ENCODE measurements at places on chromosomes 11 and 22.

DNA sequence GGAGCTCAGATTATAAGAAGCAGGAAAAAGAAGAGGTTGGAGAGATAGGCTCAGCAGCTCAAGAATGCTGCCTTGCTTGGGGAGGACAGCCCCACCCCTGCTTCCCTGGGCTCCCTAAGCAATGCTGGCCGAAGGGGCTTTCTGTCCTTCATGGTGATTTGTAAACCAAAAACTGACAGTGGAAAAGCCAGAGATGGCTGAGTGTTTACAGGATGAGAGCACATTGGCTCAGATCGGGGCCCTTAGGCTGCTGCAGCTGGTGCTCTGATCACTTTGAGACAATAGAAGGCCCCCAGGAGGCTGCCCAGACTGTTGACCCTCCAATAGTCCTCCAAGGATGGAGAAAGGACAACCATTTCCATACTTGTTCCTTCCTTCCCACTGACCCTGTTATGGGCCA is 28.8 kb upstream of the AMOTL1 start:
- no peak for DNase-seq

DNA sequence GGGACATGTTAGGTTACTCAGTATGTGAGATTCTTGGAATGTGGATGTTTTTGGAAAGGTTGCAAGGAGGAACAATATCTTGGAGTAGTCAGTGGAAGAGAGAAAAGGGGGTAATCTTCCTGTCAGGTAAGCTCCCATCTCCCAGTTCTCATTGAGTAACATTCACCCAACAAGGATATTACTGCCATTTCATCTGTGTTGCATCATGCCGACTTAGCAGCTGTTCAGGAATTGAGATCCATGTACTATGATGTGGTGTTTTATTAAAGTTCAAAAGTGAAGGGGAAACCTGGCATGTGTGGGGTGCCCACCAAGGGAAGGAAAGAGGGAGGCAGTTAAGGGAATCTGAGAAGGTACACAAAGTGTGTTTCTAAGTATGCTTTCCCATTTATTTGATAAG is 58.4 kb upstream of the RASSF10 start:
- no peak for DNase-seq

DNA sequence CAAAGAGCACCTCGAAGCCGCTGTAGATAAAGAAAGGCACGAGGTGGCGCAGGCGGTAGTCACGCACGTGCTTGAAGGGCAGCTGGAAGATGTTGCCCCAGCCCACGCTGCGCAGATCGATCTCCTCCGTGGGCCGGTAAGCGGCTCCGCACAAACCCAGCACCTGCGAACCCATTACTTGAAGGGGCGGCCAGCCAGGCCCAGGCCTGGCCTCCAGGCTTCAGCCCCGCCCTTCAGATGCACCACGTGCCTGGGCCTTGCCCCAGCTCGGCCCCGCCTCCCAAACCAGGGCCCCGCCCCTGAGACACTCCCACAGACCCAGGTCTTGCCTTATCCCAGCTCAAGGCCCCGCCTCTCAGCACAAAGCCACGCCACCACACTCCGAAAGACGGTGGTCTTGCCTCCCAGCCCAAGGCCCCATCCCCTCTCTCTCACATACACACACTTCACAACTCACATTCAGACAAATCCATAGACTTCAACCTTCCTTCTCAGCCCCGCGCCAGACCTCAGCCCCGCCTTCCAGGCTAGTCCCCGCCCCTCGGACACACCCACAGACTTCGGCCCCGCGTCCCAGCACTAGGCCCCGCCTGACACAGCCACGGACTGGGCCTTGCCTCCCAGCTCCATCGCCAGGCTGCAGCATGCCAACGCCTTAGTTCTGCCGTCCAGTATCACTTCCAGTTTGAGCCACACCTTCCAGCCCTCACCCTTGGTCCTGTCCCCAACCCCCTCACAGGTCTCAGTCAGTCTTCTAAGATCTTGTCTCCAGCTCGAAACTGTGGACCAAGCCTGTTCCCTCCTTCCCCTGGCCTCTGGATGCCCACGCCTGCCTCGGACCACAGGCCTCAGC is 7.0 kb downstream of the UNC93B1 start:
- peak; percentile 24 for DNase-seq

GRCh38 chr11:113137713-113138529 is 176.5 kb upstream of the TTC12 start:
- no peak for DNase-seq

- no peak for DNase-seq
Observed at GRCh38 chr11:104051778-104052177, 15.3 kb downstream of the DDI1 start.

DNA sequence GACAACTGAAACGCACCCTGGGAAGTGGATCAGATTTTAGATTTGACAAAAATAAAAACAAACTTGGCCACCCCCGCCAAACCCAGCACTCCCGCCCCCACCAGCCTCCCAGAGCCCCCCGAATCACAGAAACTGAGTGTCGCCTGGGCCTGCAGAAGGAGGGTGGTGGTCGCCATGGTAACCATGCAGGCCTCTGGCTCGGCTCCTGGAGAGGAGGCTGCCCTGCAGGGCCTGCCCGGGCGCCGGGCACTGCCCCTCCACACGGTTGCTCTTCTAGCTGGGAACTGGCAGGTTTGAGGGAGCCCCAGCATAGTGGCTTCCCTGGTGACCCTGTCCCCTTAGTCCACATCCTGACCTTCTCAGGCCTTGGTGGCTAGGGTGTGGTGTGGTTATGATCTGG is 19.3 kb downstream of the CACNA1I start:
- DNase-seq, result no peak

DNA sequence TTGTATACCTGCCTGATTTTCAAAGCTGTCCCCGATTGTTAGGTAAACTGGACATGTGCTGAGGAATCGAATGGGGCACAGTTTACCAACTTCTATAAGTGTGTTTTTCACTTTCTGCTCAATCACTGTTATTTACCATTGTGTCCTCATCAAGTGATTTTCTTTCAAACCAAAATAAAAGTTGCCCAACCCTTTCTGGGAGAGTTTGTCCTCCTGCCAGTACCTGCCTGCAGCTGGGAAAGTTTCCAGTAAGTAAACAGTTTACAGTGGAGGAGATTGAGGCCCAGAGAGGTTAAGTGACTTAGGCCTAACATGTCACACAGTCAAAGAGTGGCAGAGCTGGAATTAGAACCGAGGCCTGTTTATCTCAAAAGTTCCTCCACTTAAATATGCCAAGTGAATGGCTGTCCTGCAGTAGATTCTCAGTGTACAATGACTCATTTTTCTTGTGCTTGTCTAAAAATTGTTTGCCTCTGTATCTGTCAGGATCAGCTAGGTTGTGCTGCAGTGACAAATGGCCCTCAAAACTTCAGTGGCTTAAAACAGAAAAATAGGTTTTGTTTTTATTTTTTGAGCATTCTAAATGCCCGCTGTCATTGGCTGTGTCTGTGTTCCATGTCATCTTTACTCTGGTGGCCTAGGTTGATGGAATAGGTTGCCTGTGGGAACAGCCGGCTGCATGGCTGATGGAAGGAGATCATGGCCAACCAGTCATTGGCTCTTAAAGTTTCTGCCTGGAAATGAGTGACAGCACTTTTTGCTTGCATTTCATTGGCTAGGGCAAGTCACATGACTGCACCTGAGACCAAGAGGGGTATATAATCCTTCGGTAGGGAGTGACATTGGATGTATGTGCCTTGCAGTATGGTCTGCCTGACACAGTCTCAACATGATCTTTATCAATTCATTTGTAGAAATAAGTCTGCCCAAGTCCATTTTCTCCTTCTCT is 61.8 kb upstream of the CRYBB3 start:
- no peak for DNase-seq

DNA sequence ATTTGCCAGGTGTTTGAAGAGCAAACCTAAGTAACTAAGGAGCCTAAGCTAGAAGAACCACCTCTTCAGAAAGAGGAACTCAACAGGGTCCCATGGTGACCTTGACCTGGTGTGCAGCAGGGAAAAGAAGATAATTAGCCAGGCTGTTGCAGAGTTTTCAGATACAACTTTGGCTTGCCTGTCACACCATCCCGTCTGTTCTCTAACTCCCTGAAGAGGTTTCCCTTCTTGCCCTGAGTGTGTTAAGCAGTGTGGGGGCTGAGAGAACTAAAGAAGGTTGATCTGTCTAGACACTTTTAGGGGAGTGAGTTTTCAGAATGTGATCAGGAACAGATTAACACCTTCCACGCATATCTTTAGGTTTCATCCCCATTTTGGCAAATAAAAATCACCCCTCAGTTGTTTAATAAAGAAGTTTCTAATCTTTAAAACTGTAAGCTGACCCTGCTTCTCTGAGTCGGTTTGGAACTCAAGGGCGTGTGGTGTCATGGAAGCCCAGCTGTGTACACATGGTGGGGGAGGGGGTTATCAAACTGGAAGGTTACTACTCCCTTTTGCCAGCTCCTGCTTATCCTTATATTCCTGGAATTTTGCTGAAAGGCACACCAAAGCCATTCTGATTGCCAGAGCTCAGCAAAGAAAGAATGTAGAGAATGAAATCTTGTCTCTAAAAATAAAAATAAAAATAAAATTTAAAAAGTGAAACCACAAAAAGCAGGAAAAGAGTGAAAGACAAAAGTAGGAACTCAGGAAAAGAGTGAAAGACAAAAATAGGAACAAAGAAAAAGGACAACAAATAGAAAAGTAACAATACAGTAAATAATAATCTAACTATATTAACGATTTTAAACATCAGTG is 70.2 kb downstream of the DBX1 start:
- DNase-seq, result no peak

DNA sequence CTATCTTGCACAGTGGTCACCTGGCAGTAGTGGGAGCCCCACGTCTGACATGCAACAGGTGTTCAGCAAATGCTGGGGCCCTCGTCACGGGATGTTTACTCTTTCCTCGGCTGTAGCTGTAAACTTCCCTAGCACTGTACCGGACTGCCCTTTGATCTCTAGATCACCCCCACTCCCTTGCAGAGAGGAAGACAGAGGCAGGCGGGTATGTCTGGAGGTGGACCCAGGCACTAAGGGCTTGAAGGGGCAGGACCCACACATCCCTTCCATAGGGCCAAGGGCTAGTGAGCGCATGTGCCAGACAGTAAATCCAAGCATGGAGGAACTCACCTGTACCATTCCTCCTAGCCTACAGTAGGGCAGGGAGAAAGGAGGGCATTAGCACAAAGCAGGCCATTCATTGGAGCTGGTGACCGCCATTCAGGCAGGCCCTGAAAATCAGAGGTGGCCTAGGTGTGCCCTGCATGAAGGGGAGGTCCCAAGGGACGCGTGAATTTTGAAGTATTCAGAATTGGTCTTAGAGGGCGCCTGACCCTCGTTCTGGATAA is 1.9 kb upstream of the SMTN start:
- no peak for DNase-seq

- DNase-seq, result no peak
Observed at GRCh38 chr22:27113211-27113635, 455.8 kb downstream of the MIAT start.

DNA sequence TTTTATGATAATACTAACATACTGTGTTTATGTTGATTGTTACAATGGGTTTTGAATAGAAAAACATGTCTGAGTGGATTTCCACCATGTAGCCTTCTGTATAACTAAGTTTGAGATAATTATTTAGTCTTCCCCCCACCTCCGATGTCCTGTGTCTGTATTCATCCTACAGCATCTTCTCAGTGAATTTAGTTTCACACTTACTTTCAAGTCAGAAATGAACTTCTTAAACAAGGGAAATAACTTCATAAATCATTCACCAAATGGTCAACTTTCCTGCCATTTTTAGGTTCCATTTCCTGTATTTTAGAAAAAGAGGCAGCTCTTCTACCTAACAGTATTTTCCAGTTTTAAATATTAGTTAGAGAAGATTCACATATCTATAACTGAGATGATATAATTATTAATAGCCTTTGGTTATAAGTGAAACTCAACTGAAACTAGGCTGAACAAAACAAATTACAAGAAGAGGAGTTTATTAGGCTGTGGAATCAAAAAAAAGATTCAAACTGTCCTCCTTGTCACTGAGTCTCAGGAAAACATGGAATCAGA is 3.5 kb downstream of the OR51B5 start:
- no peak for DNase-seq

DNA sequence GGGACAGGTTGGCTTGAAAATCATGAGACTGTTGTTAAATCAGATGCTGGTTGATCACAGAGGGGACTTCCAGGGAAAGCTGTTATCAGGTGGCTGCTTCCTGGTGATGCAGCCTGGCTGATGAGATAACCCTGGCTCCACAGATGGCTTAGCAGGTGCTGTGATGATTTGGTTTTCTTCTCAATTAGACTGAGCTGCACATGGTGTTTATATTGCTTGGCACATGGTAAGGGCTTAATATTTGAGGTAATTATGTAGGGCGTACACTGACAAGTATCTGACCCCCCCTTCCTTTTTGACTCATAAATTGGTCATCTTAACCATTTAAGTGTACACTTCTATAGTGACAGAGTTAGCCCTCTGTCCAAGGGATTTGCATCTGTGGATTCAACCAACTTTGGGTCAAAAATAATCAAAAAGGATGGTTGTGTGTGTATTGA is 7.0 kb downstream of the RPS3 start:
- DNase-seq, result no peak

DNA sequence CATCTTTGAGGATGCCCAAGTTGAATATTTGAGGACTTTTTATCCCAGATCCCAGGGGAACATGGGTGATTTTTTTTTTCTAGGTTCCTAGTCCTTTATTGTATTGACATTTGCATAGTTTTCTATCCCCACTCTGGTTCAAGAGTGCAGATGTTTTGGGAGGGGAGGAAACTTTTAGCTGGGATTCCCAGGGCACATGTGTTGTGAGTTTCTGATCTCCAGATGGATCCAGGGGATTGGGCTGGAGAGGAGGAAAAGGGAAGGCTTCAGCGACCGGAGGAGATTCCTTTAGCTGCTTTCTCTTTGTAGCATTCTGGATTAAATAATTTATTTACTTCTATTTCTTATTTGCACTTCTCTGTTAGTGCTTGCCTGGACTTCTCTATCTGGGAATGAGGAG is 14.7 kb upstream of the SORL1-AS1 start:
- DNase-seq, result no peak

DNA sequence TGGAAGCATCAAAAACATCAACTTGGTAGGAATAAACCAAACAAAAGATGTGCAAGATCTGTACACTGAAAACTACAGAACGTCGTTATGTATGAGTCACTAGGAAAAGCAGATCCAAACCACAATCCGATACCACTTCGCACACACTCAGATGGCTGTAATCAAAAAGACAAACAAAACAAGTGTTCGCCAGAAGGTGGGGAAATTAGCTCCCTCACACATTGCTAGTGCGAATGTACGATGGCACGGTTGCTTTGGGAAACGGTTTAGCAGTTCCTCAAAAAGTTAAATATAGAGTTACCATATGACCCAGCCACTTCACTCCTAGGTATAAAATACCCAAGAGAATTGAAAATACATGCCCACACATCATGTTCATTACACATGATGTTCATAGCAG is 14.8 kb upstream of the CARD10 start:
- DNase-seq, result no peak

DNA sequence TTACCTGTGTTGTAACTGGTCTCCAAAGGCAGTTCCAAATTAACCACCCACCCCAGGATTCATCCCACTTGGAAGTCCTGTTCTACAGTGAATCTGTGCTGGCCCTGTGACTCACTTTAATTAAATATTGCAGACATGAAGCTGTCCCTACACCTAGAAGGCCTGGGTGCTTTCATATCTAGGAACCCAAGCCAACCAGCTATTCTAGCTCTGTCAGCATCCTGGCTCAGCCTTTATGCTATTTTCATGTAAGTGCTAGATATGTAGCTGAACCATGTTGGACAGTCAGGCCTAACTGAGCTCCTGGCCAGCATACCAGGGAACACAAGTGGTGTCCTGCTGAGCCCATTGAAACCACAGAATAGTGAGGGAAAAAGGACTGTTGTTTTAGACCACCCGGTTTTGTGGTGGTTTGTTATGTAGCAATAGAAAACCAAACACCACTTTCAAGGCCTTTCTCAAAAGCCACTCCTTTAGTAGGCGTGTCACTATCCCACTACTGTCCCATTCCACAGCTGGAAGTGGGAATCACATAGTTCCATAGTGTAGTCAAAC is 30.3 kb downstream of the CNTF start:
- DNase-seq, result no peak

- DNase-seq, result no peak
Observed at GRCh38 chr11:126216526-126217305, 5.1 kb downstream of the FAM118B start.

All from activated CD4-positive, alpha-beta T cell treated with anti-CD3 and anti-CD28 coated beads for 4 hours (primary cell).